ENCODE measurements at places on chromosomes 7 and 10.

- no peak for DNase-seq
These were observed 227.5 kb upstream of the NPVF start for GRCh38 chr7:25455683-25456251.

DNA sequence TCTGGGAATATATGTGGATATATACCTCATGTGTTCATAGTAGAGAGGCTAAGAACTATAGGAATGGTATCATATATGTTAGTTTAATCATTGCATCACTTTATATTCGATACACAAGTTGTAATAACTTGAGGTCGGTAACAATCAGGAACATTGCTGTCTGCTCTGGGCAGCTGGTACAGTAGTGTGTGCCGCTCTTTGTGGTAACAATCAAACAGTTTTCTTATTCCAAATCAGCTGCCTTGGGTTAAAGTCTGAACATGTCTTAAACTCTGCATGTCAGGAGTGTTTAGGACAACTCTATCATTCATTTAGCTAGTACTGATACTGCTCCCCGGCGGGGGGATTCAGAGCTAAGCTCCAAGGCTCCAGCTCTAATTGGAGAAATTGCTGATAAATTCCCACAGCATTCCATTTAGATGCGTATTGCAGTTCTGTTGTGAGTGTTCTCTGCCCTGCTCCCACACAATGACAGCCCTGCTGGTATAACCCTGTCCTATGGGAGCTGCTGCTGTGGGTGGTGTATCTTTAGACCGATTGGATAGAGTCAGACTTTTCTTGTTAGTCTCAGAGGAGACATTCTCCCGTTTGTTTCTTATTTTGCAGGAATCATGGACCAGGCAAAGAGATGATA is 707.5 kb upstream of the FZD8 start:
- no peak for DNase-seq

DNA sequence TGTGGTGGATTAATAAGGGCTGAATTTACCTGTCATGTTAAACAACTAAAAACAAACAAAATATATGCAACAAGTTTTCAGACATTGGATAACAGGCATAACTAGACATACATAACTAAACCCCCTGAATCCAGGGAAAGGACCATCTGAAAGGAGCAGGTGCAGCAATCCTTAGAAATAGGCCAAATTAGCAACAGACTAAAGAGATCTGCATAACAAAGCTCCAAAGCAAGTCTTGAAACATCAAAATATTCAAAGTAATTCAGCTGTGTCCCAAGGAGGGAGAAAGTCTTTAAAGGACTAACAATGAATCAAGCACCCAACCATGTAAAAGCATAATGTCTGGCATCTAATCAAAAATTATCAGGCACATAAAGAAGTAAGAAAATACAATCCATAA is 475.1 kb downstream of the GRID1 start:
- no peak for DNase-seq

GRCh38 chr10:74842301-74842954 is 16.0 kb downstream of the KAT6B start:
- DNase-seq = no peak

DNA sequence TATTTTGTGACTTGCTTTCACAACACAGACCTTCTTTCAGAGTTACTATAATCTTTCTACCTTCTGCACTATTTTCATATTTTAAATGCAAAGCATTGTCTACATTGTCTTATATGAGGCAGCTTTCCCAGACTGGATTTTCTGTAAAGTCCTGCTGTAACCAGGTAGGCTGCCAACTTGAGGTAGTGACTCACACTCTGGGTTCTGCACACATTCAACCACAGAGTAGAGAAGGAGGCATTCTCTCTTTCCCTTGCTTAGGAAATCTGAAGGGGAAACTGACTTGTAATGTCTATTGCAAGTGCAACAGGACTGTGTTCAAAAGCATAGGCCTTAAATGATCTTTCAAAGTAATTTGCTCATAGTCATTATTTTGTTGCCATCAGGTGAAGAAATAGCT is 461.4 kb downstream of the GRM8 start:
- no peak for DNase-seq

DNA sequence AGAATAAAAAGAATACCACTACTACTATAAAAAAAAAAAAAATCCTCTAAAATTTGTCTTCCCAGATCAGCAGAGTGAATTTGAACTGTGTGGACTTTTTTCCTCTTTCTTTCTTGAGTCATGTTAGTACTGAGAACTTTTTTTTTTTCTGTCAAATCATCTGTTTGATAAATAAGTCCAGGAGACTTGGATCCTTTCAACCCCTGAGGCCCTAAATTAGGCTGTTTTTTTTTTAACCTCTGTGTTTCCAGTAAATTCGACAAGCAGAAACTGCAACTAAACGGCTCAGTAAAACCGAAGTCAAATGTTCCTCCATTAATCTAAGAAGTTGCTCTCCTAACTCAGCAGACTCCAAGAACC is 2.7 kb downstream of the MAP3K8 start:
- DNase-seq = no peak

- no peak for DNase-seq
These were observed 85.2 kb upstream of the DNAAF5 start for GRCh38 chr7:641269-641671.

DNA sequence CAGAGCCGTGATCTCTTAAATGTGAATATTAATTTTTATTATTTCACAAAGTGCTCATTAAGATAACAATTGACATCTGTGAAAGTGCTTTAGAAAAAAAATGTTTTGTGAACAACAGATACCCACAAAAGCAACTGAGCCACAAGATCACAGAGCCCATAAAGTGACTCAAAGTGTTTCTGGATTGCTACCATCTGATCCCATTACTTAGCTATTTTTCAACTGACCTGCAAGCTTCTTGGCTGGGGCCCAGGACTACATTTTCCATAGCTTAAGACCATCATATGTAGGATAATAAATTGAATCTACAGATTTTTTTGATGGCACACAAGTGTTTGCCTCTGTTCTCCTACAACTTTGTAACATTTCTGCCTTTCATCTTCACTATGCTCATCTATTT is 674.4 kb downstream of the PHTF2 start:
- no peak for DNase-seq

DNA sequence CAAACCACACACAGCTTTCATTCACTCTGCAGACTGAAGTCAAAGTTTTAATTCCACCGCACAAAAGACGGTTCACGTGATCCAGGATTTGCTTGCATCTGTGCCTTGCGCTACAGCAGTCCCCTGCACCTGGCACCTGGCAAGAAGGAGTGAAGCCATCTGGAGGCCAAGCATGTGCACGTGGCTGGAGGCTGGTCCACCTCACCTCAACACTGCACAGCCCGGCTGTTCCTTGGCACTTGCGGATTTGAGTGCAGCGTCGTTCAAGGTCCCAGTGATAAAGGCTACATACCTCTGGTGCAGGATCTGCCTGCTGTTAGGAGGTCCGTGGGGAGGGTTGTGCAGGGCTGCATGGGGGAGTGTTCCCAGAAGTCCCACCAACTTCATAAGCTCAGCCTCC is 248.5 kb upstream of the GRB10 start:
- no peak for DNase-seq

DNA sequence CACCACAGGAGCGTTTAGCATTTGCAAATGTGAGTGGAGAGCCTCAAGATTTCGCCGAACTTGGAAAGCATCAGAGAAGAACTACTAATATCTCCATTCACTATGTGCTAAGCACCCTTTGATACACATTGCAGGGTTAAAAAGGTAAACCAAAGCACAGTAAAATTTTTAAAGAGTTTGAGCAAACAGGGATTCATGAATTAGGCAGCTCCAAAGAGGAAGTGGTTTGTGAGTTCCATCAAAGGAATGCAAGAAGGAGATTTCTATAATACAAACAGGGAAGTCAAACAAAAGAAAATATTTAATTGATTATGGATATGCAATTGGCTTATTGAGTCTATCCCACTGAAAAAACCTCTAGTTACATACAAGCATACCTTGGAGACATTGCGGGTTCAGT is 81.1 kb upstream of the TMEM72 start:
- DNase-seq = no peak

DNA sequence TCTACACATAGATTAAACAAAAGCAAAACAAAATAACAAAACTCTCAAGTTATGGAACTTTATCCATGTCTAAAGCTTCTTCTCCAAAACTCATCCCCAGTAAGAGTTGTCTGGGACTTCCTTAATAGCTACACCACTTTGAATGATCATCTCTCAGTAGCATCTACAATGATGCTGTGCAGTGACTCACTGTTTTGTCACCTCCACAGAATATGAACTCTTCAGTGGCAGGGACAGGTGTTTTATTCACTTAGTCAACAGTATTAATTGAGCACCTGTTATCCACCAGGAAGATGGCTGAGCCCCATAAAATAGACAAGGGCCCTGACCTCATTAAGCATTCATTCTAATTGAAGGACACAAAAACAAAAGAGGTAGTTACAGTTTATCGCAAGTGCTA is 350.7 kb downstream of the ELMO1 start:
- no peak for DNase-seq

DNA sequence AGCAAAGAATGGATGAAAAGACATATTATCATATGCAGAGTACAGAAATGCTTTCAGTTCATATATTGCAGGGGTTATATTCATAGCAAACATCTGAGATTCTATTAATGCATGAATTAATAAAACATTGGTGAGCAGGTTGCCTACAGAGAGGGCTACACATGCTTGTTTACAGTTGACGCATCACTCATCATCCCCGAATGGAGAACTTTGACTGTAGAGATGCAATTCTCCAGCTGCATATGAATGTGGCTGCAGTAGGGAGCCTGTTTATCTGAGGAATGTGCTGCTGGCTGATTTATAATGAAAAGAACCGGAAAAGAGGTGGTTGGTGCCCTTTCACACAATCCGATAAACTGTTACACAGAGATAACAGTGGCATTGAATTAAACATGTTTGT is 116.5 kb downstream of the GRM3 start:
- no peak for DNase-seq

GRCh38 chr7:34277016-34277802 is 371.9 kb downstream of the BMPER start:
- no peak for DNase-seq

GRCh38 chr7:51528172-51528571 is 211.6 kb upstream of the COBL start:
- DNase-seq = no peak

GRCh38 chr7:2613931-2614600 is 17.7 kb upstream of the TTYH3 start:
- no peak for DNase-seq

DNA sequence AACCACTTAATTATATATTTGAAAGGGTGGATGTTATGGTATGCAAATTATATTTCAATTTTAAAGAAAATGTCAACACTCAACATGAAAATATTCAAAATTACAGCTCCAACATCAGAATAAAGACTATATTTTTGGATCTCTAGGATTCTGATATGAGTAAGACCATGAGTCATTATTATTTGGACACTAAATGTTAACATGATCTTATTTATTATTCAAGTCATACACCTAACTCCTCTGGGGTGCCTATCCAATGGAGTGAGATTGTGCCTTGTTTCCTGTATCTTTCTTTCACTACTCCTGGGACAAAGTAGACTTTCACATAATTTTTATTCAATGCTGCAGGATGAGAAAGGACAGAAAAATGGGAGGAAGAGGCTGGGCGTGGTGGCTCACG is 135.2 kb upstream of the PRSS1 start:
- no peak for DNase-seq

- no peak for DNase-seq
These were observed 17.1 kb upstream of the TMEM120A start for GRCh38 chr7:76011442-76011861.

DNA sequence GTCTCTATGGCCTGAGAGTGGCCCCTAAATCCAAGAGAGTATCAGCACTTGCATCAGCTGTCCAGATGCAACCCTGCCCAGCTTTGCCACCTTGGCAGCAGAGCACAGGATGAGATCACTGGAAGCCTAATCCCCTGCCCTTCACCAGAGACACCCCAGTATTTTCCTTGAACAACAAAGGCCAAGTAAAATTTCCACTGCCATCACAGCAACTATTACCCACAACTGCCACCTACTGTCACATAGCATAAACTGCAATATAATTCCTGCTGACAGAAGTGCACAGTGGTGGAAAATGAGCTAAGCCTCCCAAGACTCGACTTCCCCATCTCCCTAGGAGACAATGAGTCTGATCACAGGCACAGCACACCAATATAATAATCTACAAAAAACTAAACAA is 462.8 kb upstream of the ZWINT start:
- no peak for DNase-seq

DNA sequence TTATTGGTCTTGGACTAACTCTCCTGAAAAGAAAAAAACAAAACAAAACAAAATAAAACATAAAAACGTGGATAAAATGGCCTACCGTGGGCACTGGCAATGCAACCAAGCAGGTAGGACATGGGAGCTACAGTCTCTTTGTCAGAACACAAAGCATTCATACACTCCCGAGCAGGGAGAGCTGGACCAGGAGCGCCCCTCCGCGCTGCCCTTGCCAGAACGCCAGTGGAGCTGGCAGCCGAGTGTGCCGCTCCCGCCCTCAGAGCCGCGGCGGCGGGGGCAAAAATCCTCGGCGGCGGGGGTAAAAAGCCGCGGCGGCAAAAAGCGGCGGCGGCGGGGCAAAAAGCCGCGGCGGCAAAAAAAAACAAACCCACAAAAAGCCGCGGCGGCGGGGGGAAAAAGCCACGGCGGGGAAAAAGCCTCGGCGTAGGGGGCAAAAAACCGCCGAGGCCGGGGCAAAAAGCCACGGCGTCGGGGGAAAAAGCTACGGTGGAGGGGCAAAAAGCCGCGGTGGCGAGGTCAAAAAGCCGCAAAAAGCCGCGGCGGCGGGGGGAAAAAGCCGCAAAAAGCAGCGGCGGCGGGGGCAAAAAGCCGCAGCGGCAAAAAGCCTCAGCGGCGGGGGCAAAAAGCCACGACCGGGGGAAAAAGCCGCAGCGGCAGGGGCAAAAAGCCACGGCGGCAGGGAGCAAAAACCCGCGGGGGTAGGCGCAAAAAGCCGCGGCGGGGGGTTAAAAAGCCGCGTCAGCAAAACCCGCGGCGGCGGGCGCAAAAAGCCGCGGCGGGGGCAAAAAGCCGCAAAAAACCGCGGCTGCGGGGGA is 418.1 kb downstream of the ZNF716 start:
- DNase-seq = no peak

DNA sequence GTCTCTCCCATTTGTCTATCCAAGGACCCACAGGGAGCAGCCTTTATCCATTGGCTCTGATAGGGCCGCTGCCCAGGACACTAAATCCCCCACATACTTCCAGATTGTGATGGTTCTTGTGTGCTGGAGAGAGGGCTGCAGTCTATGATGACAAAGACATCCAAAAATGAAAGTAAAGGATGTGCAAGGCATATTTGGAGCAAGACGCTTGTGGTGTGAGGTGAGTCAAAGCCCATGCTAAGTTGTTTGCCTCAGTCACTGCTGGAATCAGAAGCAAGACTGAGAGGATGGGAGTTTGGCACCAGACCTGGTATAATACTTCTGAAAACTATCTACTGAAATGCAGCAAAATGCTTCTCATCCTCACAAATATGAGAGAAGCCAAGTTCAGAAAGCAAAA is 22.7 kb downstream of the ZNF22 start:
- DNase-seq = no peak
